ENCODE measurements at places on chromosomes 4 and X.

DNA sequence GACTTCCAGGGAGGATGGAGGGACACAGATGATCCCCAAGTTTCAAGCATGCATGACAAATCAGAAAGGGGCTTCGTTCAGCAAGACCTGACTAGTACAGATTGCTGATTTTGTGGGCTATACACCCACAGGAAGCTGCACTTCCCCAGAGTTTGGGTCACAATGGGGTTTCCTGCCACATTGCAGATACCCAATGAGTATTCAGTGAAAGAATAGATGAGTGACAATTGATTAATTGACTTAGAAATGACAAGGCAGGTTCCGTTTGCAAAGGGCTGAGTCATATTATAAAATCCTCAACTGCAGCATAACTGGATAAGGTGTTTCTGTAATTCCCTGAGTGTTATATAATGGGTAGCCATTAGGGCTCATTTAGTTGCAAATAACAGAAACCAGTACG, 146.6 kb upstream of the TBL1X start:
- no peak for DNase-seq

- peak; percentile 91 for DNase-seq
Measured at GRCh38 chr4:120156120-120156718, 89.6 kb upstream of the MAD2L1 start.

- DNase-seq: no peak
Measured at GRCh38 chr4:76407440-76408119, 13.4 kb downstream of the CCDC158 start.

DNA sequence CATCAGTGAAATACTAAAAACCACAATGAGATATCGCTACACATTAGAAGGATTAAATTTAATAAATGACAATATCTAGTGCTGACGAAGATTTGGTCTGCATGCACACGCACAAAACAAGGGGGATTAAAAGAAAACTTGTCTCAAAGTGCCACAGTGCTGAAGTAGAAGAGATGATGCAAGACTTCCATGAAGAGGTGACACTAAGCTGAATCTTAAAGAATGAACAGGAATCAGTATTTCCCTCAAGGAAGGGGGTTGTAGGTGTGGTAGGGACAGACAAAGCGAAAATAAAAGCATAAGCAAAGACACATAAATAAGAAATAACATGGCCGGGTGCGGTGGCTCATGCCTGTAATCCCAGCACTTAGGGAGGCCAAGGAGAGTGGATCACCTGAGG, 33.5 kb downstream of the CNOT6L start:
- no peak for DNase-seq

- peak; percentile 48 for DNase-seq
Measured at GRCh38 chr4:52094376-52095145, 43.5 kb downstream of the SPATA18 start.

DNA sequence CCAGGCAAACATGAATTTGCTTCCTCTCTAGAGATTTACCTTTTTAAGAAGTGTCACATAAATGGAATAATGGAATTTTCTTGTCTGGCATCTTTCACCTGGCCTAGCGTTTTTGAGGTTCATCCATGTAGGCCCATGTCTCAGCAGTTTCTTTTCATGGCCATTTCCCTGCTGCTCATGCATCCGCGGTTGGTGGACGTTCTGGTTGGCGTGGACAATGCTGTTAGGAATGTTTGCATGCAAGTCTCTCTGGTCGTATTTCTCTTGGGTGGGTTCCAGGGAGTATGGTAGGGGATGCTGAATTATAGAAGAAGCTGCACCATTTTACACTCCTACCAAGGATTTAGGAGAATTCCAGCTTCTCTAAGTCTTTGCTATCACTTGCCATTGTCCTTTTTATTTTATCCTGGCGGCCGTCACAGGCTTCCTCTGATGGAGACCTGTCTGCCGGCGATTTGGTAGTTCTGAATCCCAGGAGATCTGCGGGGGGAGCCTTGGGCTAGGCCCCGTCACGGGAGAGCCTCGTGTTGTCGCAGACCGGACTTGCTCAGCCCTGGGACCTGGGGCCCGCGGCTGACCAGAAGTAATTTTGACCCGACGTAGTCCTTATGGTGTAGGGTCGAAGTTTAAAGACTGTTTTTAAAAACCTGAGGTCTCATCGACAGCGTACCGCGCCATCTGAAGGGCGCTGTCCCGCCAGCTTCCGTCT, 56.9 kb upstream of the TADA2B start:
- DNase-seq: peak; percentile 66
